ENCODE measurements at places on chromosomes 3 and 15. TPM values are rescaled to one million over a fixed set of nuclear protein-coding genes. Genes with fewer than 3 reads are reported as not detected.

OXNAD1 gene
- total RNA-seq, result 11.8 TPM

TSC22D2 gene
- total RNA-seq, result 5.3 TPM

COX5A gene
- total RNA-seq, result 40.0 TPM

RBM6 gene
- 34.2 TPM for total RNA-seq

CLDN18 gene
- not detected for total RNA-seq

CPEB1 gene
- total RNA-seq, result not detected

PPCDC gene
- total RNA-seq, result 6.4 TPM

MESP2 gene
- 0.48 TPM for total RNA-seq

MYEF2 gene
- total RNA-seq, result 0.43 TPM

USF3 gene
- 4.9 TPM for total RNA-seq

CRYGS gene
- total RNA-seq, result 0.48 TPM

GOLGA8S gene
- not detected for total RNA-seq

ALPK3 gene
- under 0.01 TPM for total RNA-seq

CHRD gene
- not detected for total RNA-seq
